ENCODE measurements at places on chromosomes 7 and 10.

DNA sequence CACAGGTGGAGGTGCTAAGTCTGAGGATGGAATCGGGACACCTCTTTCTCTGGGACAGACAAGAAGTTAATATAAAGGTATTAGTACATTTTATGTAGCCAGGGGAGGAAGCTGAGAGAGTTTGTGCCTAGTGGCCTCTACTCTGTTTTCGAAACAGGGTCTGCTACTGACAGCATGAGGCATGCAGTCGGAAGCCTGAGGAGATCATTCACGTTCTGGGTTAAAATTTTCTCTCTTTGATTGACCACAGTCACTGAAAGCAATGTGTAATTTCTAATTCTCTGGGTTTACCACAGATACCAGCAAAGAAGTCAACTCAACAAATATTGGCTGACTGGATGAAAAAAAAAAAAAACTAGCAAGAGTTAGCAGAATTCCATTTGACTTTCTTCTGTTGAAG, 53.3 kb upstream of the KCTD7 start:
- DNase-seq, result no peak

GRCh38 chr7:39827571-39827970, 122.5 kb upstream of the CDK13 start:
- no peak for DNase-seq

DNA sequence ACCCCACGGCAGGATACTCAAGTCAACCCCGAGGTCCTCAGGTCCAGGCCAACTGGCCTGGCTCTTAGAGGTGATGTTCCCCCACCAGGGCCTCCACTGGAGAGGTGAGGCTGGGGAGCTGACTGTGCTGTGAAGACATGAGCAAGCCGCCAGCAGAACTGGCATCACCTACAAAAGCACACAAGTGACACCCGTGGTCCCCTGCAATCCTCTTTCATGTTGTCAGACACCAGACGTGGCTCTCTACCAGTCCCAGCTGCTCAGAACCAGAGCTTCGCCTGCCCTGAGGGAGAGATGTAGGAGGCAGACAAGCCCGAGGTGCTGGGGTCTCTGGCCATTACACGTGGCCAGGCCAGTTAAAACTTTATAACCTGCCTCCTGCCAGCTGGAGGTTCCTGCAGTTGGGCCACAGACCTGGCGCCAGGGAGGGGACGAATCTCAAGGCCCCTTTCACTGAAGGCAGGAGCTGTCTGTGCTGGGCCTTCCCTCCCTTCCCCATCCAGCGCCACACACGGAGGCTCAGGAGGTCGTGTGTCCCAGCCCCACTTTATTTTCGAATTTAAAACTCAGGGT, 2.2 kb downstream of the COMTD1 start:
- DNase-seq, result no peak

- DNase-seq, result no peak
Observed at GRCh38 chr7:77235276-77235675, 35.7 kb upstream of the FGL2 start.

Data from stimulated activated CD4-positive, alpha-beta T cell treated with anti-CD3 and anti-CD28 coated beads, Interleukin-12 subunit alpha, Interleukin-12 subunit beta, amount 100 ng/mL, for 4 hours (primary cell).